ENCODE measurements at places on chromosomes 4 and X. TPM values are rescaled to one million over a fixed set of nuclear protein-coding genes. Genes with fewer than 3 reads are reported as not detected.

DNA sequence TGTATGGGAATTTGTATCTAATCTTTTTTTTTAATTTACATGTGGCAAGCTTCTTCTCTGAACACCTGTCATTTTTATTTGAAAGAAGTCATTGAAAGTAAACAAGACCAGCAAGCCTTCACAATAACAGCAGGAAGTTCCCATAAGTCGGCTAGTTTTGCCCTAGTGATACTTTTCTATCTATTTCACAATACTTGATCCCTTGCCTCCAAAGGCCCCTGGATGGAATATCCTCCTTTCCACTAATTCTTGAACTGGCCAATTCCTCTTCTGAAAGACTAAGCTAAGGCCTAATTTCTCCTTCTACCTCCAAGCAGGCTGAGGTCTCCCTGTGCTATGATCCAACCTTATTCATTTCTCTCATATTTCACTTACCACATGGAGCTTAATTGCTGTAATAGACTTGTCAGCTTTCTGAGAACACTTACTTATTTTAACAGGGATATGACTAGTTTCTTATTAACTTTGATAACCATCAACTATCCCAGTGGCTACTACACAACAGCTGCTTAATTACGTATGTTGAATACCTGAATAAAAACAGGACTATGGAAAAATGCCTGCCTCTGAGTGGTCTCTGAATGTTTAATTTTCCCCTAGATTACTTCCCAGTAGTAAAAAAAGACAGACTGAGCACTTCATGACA lies 194.2 kb downstream of the MAD2L1 start:
- DNase-seq: no peak

- DNase-seq: no peak
Observed at GRCh38 chrX:84047339-84047738, 140.7 kb downstream of the RPS6KA6 start.

DNA sequence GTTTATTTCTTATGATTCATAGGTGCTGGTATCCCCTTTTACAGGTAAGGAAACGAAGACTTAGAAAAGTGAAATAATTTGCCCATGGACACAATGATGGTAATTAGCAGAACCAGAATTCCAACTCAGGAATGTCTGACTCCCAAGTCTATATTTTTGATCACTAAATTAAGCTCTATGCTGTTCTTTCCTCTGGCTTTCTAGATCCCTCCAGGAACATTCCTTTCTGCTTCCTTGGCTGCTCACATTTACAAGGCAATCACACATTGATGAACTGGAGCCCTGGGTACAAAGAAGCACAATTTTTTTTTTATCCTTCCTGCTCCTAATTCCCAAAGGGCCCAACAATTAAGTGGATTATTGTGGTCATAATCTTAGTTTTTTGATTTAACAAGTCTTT lies 7.0 kb upstream of the CDKN2AIP start:
- no peak for DNase-seq

DNA sequence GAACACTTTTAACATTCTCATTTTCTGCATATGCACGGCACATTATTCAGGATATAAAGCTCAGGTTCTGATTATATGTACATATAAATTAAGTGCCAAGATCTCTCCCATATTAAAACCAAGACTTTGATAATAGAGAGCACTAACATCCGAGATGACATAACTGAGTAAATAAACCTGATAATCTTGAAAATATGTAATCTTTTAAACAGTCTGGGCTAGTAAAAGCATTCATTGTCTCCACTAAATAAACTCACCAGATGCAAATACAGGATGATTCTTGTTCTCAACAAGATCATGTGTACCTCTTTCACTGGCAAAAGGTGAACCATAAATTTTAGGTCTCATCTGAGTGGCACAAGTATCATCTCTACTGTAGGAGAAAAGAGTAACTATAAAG lies 942.2 kb downstream of the TRAM1L1 start:
- no peak for DNase-seq

The TRIM75 gene
- 0.13 TPM for total RNA-seq

The ABCG2 gene
- total RNA-seq: 1.2 TPM

Measured in LHCN-M2 (cell line).